ENCODE measurements at places on chromosomes 13 and 19.

DNA sequence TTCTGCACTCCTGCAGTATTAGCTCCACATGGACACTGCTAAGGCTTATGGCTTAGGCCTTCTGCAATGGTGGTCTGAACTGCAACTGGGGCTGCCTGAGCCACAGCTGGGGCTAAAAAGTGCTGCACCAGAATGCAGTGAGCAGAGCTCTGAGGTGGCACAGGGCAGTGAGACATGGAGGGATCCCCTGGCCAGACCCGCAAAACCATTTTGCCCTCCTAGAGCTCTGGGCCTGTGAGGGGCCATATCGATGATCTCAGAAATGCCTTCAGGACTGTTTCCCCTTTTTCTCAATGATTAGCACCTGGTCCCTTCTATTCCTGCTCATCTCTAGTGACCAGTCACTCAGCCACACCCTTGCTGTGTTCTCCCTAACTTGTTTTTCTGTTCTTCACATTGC, 397.7 kb downstream of the UQCRFS1 start:
- no peak for DNase-seq

GRCh38 chr19:4534836-4535658, at the start of gene PLIN5:
PLIN5 (minus strand) TSS chr19:4535224; CDS start chr19:4534074, 1,150 bp downstream.
- peak; percentile 62 for DNase-seq

DNA sequence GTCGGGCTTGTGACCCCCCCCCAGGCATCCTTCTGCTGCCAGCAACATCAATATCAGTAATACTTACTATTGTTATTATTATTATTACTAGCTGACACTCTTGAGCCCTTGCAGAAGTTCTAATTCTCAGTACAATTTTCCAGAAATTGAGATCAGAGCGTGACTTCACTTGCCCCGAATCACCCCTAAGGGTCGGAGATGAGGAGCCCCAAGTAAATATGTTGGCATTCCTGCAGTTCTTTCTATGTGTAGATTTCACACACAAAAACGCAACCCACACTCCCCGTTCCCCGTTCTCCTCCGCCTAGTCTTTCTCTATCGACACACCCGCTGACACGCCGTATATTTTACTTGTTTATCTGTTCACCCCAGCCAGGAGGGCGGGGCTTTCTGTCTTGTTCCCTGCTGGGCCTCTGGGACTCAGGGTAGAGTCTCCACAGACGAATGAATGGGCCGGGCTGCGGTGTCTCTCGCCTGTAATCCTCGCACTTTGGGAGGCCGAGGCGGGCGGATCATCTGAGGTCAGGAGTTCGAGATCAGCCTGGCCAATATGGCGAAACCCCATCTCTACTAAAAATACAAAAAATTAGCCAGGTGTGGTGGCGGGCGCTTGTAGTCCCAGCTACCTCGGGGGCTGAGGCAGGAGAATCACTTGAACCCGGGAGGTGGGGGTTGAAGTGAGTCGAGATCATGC, 14.7 kb downstream of the TLE5 start:
- DNase-seq: peak; percentile 72

DNA sequence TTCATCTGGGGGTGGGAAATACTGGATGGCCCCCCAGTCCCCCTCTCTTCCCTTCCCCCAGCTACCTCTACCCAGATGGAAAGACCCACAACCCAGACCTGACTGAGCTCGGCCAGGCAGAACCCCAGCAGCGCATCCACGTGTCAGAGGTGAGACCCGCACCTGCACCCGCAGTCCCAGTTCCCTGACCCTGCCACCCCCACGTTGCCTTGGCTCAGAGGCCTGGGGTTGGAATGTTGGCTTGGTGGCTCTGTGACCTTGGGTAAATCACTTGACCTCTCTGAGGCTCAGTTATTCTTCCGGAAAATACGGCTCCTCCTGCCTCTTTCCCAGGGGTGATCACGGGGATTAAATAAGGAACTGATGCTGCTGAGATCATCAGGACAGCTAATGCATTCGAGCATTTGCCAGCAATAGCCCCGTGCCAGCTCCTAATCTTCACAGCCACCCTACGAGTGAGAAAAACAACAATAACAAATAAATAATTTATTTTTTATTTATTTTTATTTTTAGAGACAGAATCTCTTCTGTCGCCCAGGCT, 12.3 kb downstream of the CBLC start:
- no peak for DNase-seq

GRCh38 chr19:54469496-54469934, 3.6 kb downstream of the CDC42EP5 start:
- DNase-seq: no peak

DNA sequence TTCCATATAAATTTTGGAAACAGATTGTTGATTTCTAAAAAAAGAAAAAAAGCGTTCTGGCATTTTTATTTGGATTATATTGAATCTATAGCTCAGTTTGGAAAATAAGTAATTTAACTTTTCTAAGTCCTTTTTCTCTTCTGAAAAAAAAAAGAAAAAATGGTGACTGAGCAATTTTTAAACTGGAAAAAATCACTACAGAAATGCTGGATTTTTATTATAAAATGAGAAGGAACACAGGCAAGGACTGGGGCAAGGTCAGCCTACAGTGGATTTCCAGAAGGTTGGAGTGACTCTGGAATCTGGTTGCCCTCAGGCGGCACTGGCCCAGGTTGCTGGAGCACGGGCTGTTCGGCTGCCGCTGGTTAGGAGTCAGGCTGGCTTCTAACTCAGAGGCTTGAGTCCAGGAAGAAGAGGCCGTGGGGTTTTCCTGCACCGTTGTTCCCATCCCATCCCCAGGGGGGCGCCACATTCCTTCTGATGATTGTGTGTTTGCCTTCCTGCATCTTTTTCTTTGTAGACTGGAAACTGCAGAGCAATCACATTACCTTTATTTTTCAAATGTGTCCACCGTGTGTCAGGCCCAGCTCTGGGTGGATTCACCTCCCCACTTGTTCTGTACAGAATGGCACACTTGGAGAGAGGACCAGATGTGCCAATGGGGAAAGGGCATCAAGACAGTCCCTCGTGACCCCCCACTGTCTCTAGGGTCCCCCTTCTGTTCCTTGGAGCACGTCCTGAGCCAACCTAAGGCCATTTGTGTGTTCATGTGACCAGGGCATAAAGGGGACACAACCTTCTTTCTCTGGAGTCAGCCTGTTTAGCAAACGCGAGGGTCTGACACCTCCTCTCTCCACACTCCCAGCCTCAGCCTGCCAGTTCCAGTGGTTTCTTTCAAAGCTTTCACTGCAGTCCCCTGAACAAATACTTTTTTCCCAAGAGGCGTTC, 44.5 kb upstream of the GTF3A start:
- peak; percentile 28 for DNase-seq

- DNase-seq: no peak
Observed at GRCh38 chr13:98014766-98015165, 61.3 kb downstream of the IPO5 start.

- no peak for DNase-seq
Observed at GRCh38 chr19:29682236-29682895, 17.1 kb downstream of the PLEKHF1 start.

- DNase-seq: no peak
Observed at GRCh38 chr13:54637366-54637765, 1608.8 kb downstream of the OLFM4 start.

GRCh38 chr19:36028313-36029041, 4.2 kb downstream of the CLIP3 start:
- no peak for DNase-seq

DNA sequence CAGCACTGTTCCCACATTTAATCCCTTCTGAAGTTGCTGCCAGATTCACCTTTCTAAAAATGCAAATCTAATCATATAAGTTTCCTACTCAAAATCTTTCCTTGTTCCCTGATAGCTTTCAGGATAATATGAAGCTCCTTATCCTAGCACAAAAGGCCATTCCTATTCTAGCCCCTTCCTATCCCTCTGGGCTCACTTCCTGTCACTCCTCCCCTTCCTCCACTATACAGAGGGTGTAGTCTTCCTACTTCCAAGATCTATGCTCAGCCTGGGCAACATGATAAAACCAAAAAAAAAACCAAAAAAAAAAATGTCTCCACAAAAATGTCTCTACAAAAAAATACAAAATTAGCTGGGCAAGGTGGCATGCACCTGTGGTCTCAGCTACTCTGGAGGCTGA, 78.3 kb downstream of the TSC22D1 start:
- no peak for DNase-seq

GRCh38 chr19:29631450-29631849, 25.4 kb downstream of the POP4 start:
- no peak for DNase-seq

DNA sequence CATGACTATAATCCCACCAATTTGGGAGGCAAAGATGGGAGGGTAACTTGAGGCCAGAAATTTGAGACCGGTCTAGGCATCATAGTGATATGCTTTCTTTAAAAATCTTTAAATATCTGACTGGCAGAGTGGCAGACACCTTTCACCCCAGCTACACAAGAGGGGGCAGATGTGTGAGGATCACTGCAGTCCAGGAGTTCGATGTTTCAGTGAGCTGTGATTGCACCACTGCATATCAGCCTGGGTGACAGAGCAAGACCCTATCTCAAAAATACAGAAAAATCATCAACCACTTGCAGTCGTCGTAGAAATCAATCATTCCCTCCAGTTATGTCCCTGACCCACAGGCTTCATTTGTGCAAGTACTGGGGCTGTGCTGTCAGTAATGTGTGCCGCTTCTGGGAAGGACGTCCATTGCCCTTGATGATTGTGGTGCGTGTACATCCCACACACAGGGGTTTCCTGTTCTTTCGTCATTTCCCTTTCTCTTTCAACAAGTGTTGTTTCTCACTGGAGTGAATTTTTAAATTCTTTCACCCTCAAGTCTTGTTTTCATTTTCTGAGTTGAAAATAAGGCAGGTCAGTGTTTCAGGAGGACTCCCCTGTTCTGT, 1.4 kb downstream of the LGALS14 start:
- peak; percentile 9 for DNase-seq

GRCh38 chr13:40366119-40366518, 300.3 kb downstream of the FOXO1 start:
- DNase-seq: no peak

- DNase-seq: no peak
Observed at GRCh38 chr13:98173431-98174152, 3.5 kb downstream of the RNF113B start.

DNA sequence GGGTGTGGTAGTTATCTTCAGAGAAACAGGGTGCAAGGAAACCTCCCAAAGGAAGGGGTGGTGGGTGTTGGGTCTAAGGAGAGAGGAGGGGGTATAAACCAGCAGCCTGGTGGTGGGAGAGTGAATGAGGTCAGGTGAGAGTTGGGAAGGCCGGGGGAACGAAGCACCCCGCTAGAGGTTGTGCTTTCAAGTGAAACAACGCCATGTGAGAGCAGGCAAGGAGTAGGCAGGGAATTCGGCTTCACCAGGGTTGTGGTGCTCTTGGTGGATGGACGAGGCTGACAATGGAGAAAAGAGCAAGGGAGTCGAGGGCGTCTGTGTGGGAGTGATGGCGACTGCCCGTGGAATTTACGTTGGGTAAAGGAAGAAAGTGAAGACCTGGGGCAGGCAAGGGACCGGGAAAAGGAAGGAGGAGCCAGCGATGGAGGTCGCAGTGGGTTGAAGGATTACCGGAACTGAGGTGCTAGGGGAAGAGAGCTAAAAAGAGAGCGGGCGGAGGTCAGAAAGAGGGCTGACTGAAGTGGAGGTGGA, 2.1 kb upstream of the MLNR start:
- no peak for DNase-seq

GRCh38 chr19:10872546-10873107, 1.3 kb downstream of the CARM1 start:
- no peak for DNase-seq

DNA sequence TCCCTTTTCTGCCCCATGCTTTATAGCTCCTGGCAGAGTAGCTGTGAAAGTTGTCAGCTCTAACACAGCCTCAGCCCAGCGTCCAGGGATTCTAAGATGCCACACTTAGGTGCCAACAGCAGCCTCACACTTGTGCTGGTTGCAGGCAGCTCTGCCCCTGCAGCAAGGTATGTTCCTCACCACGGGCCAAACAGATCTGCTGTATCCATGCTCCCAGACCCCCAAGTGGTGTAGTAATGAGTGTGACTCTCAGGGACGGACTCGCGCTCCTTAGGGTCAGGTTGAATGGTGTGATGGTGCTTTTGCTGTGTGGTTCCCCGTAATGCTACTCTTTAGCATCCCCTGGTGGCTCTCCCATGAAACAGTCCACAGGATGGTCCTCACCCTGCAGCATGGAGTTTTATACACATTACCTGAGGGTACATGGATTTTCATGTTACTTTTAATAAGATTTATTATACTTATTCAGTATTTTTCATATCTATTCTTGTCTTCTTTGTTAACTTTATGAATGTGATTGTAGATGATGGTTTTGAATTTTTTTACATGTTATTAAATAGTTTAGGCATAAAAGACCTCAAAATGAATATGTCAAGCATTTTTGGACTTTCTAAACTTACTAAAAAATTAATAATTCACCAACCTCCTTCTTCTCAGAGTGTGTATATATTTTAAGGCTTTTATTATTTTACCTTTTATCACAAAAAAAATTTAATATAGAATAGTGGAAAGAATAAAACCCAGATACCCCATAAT, 232.5 kb downstream of the SLC7A1 start:
- DNase-seq: peak; percentile 9

DNA sequence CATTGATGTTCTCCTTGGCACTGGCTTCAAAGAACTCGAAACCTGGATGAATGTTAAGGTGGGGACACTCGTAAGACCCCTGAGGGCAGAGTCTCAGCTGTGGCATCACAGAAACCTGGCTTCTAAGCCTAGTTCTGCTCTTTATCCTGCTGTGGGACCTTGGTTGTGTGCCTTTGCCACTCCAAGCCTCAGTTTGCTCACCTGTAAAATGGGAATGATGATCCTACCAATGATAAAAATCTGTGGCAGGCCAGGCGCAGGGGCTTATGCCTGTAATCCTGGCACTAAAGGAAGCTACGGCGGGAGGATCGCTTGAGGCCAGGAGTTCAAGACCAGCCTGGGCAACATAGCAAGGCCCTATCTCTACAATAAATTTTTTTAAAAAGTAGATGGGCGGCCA, 13.9 kb downstream of the RAB3D start:
- no peak for DNase-seq

GRCh38 chr13:100523981-100524386, 64.6 kb downstream of the GGACT start:
- no peak for DNase-seq

DNA sequence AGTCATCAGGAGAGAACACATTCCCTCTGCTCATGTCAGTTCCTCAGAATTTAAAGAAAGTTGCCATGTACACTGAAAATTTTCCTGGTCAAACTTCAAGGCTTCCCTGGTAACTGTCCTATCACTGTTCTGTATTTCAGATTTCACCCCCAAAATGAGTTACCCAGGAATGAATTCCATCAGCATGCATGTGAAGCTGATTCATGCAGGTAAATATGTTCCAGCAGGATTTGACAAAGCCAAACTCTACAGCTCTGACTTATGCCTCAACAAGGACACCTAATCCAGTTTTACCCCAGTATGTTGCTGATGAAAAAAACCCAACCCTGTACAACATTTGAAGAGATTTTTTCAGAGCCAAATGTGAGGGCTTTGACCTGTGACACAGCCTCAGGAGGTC, 21.5 kb downstream of the LIG4 start:
- DNase-seq: no peak

- no peak for DNase-seq
Observed at GRCh38 chr13:48194379-48194754, 38.6 kb upstream of the ITM2B start.
